ENCODE measurements at places on chromosomes 12 and 14.
A peak's percentile ranks its signal among the peaks of the same experiment; 100 is the strongest.

- no peak for DNase-seq
Measured at GRCh38 chr12:120879102-120879501, 25.1 kb downstream of the SPPL3 start.

- DNase-seq, result no peak
Measured at GRCh38 chr12:2117541-2117940, 64.8 kb downstream of the CACNA1C start.

- DNase-seq, result no peak
Measured at GRCh38 chr12:124702736-124703135, 135.3 kb upstream of the NCOR2 start.

DNA sequence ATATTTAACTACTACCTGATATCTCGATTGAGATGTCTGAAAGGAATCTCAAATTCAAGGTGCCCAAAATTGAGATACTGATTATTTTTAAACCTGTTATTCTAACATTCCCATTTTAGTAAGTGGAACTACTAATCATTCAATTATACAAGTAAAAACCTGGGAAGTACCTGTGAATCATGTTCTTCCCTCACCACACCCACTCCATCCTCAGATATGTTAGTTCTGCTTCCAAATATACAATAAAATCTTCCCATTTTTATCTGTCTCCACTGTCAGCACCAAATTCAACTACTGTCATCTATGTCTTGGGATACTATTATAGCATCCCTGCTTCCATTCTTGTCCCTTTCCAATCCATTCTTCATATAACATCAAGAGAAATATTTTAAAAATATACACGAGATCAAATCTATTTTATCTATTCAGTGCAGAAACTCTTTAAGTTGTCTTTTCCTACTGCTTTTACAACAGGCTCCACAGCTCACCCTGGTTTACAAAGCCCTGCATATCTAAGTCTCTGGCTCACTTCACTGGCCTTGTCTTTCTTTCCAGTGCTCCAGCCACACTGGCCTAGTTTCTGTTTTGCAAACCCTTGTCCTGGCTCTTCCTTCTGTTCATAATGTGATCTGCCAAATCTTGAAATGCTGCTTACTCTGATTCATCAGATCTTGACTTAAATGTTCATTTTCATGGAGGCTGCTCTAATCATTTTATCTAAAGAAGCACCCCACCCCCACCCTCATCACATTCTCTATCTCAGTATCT lies 122.3 kb downstream of the PTPRR start:
- DNase-seq, result no peak

GRCh38 chr12:67070604-67071003 lies 198.6 kb upstream of the CAND1 start:
- DNase-seq, result peak; percentile 23

- DNase-seq, result no peak
Measured at GRCh38 chr12:42281278-42281677, 43.2 kb upstream of the YAF2 start.

- DNase-seq, result no peak
Measured at GRCh38 chr14:99121319-99121875, 150.6 kb downstream of the BCL11B start.

DNA sequence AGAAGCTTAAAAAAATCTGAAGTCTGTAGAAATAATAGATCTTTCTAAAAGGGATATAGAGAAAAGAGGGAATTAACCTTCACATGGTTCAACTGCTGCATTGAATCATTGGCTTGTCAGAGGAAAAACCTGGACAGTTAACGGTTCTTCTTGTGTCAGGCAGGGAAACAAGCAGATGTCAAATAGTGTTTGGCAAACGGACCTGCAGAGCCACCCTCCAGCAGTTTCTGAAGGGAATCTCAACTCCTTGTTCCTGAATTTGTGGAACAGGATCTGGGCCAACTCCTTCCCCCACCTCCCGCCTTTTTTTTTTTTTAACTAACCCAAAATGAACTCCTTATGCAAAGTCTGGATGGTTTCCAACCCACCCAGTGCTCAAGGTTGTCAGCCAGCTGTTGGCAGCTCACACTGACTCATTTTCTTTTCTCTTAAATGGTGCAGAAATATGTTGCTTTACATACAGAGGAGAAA lies 187.3 kb downstream of the CAND1 start:
- peak; percentile 31 for DNase-seq
